ENCODE measurements at places on chromosomes 1 and 21. TPM values are rescaled to one million over a fixed set of nuclear protein-coding genes. Genes with fewer than 3 reads are reported as not detected.

The EXO1 gene
- total RNA-seq = 1.7 TPM

The AIRE gene
- total RNA-seq = not detected

The PROX1 gene
- total RNA-seq = 94.1 TPM

The TSTD1 gene
- 60.8 TPM for total RNA-seq

The PROK1 gene
- total RNA-seq = not detected

The ERICH3 gene
- 0.51 TPM for total RNA-seq

The PODN gene
- 9.8 TPM for total RNA-seq

The TIE1 gene
- 6.3 TPM for total RNA-seq

The CHAF1B gene
- total RNA-seq = 0.86 TPM

The IL19 gene
- not detected for total RNA-seq

The HAPLN2 gene
- not detected for total RNA-seq

The FAM78B gene
- 0.58 TPM for total RNA-seq

The HPDL gene
- total RNA-seq = 0.25 TPM

Measured in right lobe of liver (tissue), 6 donors.